ENCODE measurements at places on chromosomes 4 and X.

DNA sequence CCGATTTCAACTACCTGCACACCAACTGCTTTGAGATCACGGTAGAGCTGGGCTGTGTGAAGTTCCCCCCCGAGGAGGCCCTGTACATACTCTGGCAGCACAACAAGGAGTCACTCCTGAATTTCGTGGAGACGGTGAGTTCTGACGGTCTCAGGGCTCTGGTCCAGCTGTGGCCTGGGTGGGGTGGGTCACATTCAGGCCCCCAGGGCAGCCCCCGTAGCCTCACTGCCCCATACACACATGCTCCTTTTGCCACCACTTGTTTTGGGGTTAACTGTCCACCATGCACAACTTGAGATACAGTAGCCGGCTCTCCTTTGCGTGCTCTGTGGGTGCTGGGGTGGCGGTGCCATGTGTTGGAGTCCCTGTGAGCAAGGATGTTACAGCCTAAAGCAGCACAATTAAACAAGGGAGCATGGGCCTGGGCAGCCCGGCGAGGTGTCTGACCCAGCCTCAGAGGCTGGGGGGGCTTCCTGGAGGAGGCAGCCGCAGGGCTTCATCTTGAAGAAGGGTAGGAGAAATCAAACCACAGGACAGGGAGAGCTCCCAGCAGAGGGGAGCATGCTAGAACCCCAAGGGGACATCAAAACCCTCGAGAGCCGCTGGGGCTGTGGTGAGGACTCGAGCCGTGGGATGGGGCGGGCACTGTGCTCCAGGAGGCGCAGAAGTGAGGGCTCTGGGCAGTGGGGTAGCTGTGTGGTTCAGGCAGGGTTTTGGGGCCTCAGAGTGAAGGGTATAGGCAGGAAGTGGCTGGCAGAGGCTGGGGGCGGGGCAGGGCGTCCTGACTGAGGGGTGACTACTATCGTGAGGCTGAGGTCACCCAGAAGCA lies 22.0 kb downstream of the CPZ start:
- DNase-seq: no peak

DNA sequence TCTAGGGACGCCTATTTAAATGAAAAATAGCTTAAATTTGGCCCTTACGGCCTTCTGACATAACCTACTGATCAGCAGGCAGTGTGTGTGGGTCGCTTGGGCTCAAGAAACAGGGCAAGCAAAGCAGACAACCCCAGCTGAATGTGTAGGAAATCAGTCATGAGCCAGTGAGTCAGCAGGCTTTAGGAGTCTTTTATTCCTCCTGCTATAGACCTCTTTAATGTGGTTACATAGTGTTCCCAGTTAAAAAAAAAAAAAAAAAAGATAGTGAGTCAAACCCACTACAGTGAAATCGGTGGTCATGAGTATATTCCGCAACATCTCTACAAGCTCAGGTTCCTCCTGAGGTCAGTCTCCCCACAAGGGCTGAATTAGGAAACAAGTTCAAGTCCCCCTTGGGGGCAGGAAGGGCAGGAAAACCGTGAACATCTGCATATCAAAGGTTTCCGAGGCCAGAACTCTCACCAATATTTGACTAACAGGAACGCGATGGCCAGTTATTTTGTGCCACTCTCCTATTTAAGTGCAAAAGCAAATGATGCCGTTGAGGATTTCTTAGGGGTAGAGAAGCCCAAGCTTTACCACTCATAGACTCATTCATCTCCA lies 32.7 kb downstream of the ACSL1 start:
- DNase-seq: peak; percentile 64

DNA sequence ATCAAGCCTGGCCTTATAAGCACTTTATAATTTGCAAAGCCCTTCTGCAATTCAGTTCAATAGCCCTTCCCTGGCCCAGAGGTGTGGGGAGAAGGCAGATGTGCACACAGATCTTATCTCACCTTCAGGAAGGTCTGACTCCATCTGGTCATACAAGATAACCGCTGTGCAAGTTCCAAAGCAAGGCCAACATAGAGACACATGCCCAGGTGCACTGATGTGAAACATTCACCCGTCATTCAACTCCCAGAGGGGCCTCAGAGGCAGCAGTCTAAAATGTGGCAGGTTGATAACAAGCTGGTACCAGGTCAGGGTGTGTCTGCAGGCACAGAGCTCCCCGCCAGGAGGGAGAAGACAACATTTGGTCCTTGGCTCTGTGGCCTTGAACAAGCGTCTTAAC lies 10.9 kb upstream of the WFS1 start:
- DNase-seq: no peak

DNA sequence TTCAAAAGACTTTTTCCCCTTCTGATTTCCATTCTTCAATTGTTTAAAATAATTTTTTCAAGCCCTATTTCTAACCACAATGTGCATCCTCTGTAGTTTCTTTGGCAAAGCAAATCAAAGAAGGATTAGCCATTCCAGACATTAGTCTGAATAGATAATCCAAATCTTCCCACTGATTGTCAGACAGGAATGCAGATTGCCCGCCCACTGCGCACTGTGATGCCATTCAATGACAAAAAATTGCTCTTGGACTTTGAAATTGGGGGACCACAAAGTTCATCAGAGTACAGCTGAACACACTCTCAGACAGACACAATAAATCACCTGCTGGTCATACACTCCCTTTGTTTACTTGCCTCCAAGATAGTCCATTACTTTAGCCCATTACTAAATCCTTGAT lies 216.5 kb upstream of the DKK2 start:
- DNase-seq: no peak

DNA sequence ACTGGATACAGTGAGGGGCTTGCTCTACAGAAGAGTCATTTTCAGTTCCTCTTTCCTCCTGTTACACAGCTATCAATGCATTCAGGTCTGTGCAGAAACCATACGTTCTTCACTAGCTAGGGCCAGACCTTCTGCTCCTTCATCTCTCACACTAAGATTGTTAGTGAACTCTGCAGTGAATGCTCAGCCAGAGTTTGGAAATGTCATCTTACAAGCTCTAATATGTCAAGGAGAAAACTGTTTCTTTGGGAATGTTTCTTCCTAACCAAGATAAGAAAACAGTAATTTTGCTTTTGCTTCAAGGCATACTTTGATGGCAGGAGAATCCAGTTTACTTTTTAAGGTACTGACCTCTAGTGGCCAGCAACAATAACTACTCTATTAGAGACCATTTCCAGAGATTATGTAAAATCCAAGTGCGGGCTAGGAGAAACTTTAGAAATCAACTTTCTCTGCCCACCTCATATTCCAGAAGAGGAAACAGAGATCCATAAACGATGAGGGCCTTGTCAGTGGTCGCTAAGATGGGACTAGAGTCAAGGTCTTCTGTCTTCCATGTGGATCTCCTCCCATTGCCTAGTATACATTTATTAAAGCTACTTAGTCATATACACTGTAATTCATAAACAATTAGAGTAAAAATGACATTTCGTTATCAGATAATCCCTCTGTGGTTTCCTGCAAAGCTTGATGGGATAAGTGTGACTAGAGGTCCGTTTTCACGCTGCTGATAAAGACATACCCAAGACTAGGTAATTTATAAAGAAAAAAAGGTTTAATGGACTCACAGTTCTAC lies 12.1 kb upstream of the CC2D2A start:
- no peak for DNase-seq

DNA sequence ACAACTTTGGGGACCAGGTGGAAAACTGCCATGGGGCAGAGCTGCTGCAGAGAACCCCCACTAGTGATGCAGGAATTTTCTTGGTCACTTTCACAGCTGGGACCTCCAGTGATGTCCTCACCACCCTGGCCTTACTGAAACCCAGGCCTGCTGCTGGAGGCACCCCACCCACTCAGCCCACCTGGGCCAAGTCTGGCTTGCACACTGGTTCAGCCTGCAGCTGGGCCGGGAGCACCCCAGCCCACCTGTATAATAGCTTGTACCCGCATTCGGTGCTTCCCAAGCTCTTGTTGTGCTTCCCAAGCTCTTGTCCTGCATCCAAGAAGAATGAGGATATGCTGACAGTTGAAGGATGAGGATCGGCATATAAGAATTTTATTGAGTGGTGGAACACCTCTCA lies 86.4 kb upstream of the ZMAT1 start:
- DNase-seq: no peak

Measured in CD4-positive, alpha-beta T cell treated with Interleukin-17A for 4 hours (primary cell).